ENCODE measurements at places on chromosomes 11 and 22.

DNA sequence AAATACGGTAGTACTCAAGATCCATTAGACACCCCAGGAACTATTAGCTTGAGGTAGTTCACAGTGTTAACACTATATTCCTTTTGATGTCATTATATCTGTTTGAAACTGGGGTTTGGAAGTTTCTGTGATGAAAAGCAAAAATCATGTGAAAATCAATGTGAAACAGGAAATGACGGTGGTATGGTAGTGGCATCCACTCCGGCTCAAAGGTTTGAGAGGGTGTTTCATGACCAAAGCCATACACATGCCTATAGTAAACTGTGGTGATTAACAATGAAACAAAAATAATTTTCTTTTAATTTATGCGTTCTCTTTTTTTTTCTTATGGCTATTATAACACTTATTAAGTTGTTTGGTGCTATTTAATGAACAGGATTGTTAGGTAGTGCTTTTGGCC lies 10.9 kb downstream of the RAB38 start:
- no peak for DNase-seq

GRCh38 chr11:87463486-87464102 lies 425.9 kb downstream of the TMEM135 start:
- DNase-seq = no peak

- DNase-seq = no peak
Observed at GRCh38 chr11:13030857-13031256, 21.7 kb downstream of the RASSF10 start.

GRCh38 chr22:23014250-23014649 lies 56.1 kb upstream of the GNAZ start:
- DNase-seq = no peak

- no peak for DNase-seq
Observed at GRCh38 chr22:22955276-22955798, 67.7 kb downstream of the IGLL5 start.

GRCh38 chr22:40009951-40010671 lies 15.4 kb downstream of the FAM83F start:
- no peak for DNase-seq

DNA sequence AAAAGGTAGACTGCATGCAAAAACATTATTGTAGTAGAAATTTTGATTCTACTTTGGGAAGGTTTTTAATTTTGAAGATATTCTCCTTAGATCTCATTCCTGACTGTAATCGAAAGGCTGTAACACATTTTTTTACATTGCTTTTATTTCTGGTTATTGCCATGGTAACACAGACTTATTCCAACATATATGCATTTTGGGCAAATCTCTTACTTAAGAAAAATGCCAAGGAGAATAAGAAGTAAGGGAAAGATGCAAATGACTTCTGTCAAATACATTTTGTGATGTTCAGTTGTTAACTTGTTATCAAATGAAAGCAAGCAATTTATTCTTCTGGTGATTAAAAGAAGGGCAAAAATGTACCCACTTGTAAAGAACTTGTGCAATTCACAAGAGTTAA lies 267.5 kb downstream of the AASDHPPT start:
- DNase-seq = no peak
